Suppressor macrophage treated with lipopolysaccharide for 1 hour (primary cell): ENCODE measurements at places on chromosomes 16 and 17.
A peak's percentile ranks its signal among the peaks of the same experiment; 100 is the strongest.

DNA sequence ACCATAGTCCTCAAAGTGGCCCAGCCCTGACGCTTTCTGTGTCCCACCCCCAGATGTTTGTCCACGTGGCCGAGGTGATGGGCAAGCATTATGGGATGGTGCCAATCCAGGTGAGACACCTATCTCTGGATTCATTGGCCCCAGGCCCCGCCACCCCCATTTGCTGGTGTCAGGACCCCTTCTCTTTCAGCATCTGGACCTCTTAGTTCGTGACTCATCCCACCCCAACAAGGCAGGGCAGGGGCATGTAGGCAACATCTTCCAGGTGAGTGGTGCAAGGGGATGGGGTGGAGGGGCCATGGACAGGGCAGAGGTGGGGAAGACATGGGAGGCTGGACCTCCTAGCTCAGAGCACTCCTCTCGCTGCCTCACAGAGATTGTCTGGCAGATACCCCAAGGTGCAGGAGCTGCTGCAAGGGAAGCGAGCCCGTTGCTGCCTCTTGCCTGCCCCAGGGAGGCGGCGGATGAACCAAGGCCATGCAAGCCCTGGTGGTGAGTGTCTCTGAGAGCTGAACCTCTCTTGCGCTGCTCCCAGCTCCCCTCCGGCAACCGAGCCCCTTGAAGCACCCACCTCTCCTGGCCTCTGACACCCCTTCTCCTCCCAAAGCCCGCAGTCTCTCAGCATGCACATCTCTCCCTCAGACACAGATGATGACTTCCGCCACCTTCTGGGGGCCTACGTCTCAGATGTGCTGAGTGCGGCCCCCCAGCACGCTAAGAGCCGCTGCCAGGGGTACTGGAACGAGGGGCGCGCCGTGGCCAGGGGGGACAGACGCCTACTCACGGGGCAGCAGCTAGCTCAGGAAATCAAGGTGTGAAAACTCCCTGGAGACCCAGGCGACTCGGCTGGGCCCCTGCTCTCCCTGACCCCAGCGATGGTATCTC lies 3.6 kb downstream of the RNF112 start:
- no peak for DNase-seq

- DNase-seq: peak; percentile 39
These were observed 7.1 kb downstream of the SOX8 start for GRCh38 chr16:988471-989353.

- DNase-seq: no peak
These were observed 41.4 kb downstream of the KSR1 start for GRCh38 chr17:27497696-27498095.

- no peak for DNase-seq
These were observed 228.8 kb upstream of the EEF2KMT start for GRCh38 chr16:5326395-5326794.

GRCh38 chr17:3864534-3864933 lies 18.5 kb upstream of the NCBP3 start:
- no peak for DNase-seq

- no peak for DNase-seq
These were observed 4.8 kb upstream of the ADAT1 start for GRCh38 chr16:75627851-75628250.

- DNase-seq: no peak
These were observed 10.3 kb upstream of the ASGR2 start for GRCh38 chr17:7124923-7125322.
